Stimulated activated CD8-positive, alpha-beta memory T cell treated with anti-CD3 and anti-CD28 coated beads, Interleukin-4, amount 100 ng/mL, for 4 hours (primary cell): ENCODE measurements at places on chromosomes 6 and 20.

DNA sequence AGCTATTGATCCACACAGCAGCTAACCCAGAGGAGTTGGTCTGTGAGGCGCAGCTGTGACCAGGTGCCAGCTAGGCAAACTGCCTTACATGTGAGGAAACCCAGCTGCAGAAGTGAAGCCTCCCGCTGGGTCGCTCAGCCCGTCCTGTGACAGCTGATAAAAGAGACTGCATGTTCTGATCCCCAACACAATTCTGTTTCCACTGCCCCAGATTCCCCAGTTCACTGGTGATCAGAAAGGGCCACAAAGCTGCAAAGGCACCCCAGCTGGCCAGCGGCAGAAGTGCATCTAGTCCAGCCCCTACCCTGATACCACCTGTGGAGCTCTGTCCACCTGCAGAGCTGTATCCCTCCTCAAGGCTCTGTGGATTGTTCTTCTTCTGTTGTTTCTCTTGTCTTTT lies 64.5 kb downstream of the CTNNBL1 start:
- no peak for DNase-seq

DNA sequence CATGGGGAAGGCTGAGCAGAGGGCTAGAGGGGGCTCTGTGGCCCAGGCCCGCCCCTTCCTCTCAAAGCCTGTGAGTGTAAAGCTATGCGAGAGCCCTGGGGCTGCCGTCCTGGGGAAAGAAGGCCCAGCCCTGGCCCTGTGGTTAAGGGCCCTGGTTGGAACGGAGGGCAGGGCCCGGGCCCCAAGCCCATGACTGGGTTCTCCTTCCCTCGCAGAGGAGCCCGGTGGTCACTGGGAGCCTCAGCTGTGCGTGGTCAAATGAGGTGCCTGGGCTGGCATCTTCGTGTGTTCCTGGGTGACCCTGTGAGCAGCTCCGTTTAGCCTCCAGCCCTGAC lies 56.0 kb downstream of the SMOC2 start:
- DNase-seq: no peak

- no peak for DNase-seq
These were observed 9.2 kb downstream of the FOXS1 start for GRCh38 chr20:31835977-31836852.

GRCh38 chr20:53019464-53019863 lies 47.3 kb downstream of the TSHZ2 start:
- DNase-seq: no peak

DNA sequence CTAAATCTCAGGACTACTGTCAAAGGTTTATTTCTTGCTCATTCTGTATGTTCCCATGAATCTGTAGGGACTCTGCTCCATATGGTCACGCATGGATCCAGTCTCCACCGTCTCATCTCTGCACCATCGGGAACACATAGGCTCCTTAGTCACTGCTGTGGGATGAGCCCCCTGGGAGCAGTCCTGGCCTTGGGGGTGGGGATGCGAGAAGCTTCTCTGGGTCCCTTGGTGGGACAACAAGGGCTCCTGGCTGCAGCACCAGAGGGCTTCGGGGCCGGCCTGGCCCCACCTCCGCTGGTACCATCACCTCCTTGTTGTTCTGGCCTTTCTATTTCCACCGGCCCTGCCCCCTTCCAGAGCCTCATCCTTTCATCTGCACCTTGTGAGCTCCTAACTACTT lies 148.4 kb downstream of the CDH4 start:
- no peak for DNase-seq

DNA sequence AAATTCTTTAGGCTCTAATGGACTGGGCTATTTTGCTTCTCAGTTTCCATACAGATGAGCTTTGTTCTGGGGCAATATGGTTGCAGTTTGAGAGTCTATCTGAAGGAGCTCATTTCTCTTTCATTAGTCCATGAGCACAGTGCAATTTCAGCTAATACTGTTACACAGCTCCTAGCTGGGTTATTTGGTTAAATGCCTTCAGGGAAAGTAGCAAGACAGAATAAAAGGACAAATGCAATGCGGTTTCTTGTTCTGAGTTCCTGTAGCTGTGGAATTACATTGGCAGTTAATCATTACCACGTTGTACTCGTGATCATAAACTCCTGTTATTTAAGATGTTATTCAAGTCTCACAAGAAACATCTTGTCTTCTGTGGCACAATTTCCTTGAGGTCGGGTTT lies 127.7 kb downstream of the BFSP1 start:
- DNase-seq: no peak

- no peak for DNase-seq
These were observed at the start of gene ANKRD60 for GRCh38 chr20:58228484-58229197. TSS of gene ANKRD60 (minus strand) at chr20:58228653. CDS start at chr20:58228653, 0 bp downstream.

- DNase-seq: no peak
These were observed 40.3 kb downstream of the PLCG1 start for GRCh38 chr20:41177636-41178035.

DNA sequence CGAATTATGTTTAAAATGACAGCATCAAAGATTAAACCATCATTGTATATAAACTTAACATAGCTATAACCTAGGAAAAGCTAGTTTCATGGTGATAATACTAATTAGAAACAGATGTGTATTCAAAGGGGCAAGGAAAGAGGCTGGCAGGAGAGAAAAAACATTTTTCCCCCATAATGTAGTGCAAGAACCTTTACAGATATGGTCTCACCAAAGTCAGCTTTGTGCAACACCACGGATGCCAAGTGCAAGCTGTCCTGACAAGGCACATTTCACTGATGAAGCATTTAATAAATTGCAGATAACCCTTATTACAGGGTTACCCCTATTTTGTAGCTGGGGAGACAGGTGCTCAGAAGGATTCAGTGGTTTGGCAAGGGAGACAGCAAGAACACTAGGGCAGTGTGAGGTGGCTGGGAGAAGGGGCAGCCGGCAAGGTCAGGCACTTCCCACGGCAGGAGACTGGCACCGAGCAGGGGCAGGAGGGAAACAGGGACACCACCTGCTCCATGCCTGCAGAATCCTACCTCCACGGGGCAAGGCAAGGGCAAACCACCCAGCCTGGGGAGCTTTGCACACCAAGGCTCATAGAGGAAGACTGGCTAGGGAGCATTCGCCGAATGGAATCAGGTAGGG lies 6.5 kb downstream of the RPS6KA2 start:
- DNase-seq: no peak

GRCh38 chr20:1897965-1898464 lies 2.8 kb downstream of the SIRPA start:
- no peak for DNase-seq

DNA sequence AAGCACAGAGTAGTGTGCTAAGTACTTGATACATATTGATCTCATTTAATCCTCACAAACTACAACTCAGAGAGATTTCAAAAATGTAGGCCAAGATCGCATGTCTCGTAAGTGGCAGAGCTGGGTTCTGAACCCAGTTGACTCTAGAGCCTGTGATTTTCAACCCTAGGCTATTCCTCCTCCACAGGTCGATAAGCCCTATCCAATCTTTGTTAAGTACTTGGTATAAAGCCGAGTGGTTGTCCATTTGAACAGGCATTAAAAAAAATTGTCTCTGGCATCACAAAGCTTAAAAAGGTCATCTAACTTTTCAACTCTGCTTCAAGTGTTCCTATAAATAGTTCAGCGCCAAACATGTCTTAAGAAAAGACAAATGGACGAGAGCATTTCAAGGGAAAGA lies 37.4 kb downstream of the LYRM4 start:
- DNase-seq: no peak
